ENCODE measurements at places on chromosomes 12 and 14.

GRCh38 chr12:49932023-49932422 lies 18.5 kb upstream of the AQP2 start:
- no peak for DNase-seq

DNA sequence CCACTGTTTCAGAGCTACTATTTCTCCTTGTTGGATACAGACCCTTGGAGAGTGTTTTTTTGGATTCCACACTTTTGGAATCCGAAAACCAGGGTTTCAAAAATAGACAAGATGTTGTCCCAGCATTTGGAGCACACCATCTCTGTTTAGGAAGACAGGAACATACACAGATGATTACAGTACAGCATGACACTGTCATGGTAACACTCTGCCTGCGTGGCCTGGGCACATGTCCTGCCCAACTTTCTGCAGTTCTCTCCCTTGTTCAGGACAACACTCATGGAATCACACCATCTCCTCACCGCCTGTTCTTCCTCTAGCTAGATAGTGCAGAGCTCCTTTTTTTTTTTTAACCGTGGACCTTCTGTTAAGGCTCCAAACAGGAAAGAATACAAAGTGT lies 369.2 kb downstream of the PDZRN4 start:
- no peak for DNase-seq

GRCh38 chr14:74313601-74314000 lies 10.9 kb upstream of the ABCD4 start:
- DNase-seq, result no peak

- no peak for DNase-seq
Measured at GRCh38 chr14:20429801-20430669, 5.9 kb downstream of the KLHL33 start.

DNA sequence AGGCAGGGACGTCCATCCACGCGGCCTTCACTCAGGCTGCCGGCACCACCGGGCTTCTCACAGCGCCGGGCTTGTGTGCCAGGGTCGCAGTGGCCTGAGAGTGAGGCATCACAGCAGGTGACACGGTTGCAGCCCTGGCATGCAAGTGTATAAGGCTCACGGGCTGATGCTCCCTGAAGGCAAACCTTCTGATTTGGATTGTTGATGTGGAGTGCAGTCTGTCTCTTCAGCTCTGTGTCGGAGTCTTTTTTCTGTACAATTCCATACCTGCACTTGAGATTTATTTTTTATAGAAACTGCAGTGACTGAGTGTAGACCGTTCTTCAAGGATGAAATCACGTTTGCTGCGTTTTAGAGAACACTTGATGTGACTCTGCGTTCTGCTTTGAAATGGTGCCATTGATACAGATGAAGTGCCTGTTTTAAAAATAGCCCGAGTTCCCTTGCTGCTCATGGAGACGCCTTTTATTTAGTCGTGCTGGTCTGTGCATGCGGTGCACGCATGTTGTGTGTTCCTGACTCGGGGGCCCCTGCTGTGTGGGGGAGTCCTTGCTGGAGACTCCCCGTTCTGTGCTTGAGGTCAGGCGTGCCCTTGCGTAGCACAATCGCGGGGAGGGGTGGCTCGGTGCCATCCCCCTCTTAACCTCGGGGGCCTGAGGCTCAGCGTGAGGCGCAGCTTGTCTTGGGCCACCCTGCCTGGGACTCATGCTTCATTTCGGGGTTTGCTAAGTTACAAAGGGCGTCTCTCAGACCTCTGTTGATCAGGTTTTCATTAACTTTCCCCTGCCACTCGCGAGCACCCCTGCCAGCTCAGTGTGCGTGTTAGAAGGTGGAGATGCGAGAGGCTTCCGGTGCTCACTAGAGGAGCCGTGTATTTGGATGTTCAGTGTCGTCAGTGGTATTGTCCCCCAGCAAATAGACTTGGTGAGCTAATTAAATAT lies 21.6 kb upstream of the AMN start:
- DNase-seq, result no peak

- no peak for DNase-seq
Measured at GRCh38 chr14:63322897-63323573, 4.3 kb upstream of the GPHB5 start.

DNA sequence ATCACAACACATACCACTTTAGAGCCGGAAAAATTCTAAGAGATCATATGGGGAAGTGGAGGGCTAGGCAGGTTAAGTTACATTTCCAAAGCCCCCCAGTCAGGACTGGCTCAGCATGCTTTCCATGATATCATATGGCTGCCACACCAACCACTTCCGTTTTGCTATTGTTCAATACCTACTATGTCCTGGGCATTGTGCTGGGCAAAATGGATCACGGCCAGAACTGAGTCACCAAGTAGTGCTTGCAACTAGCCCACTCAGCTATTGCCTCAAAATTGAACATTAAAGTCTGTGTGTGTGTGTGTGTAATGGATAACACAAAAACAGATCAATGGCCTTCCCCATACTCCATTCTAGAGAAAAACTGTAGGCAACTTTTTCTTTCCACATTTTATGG lies 22.7 kb downstream of the WIF1 start:
- DNase-seq, result no peak

DNA sequence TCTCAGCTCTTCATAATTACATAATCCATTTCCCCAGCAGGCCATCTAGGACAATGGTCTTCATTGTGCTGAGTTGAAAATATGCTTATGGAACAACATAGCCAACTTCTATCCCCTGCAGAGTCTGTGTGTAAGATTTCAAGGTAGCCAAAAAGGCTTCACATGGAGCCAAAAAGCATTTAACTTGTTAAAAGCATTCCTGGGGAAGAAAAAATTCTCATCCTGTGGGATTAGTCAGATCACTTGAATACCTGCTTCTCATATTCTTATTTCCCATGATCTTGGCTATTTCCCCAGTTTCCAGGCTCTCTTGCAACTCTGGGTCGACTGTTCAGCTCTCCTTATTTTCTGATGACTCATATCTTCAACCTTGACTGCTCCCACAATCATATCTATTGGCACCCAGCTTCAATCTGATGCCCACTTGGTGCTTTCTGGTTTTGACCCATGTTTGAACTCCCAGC lies 178.9 kb downstream of the KLHL28 start:
- no peak for DNase-seq

DNA sequence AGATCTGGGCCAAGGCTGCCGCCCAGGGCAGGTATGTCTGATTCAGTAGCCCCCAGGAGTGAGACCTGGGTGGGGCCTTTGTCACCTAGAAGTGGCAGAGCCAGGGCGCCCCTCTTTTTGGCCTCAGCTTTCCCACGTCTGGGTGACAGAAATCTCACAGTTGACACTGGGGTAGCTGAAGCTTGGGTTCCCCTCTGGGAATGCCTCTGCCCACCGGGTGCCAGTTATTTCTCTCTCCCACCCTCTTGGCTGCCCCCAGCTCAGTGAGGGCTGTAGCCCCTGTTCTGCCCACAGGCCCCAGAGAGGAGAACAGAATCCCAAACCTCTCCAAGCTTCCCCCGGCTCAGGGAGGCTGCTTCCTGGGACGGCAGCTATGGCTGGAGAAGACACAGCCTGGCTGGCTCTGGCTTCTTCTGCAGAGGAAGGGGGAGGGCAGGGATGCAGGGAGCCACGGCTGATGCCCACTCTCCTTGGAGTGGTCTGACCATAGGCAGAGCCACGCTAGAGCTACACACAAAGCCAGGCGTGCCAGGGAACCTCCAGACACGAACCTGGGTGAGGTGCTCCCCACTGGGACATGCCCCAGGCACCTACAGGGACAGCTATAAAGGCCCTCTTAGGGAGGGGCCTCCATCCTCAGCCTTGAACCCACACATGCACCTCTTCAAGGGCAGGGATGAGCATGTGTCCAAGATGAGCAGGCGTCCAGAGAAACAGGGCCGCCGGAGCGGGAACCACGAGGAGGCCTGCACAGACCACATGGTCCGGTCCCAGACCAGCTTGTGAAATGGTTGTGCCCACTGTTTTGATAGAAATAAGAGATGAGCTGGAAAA lies 51.7 kb downstream of the BEGAIN start:
- DNase-seq, result no peak

GRCh38 chr12:100329800-100330199 lies 27.1 kb upstream of the SLC17A8 start:
- no peak for DNase-seq

GRCh38 chr12:114414031-114414865 lies 8.3 kb upstream of the TBX5 start:
- no peak for DNase-seq

DNA sequence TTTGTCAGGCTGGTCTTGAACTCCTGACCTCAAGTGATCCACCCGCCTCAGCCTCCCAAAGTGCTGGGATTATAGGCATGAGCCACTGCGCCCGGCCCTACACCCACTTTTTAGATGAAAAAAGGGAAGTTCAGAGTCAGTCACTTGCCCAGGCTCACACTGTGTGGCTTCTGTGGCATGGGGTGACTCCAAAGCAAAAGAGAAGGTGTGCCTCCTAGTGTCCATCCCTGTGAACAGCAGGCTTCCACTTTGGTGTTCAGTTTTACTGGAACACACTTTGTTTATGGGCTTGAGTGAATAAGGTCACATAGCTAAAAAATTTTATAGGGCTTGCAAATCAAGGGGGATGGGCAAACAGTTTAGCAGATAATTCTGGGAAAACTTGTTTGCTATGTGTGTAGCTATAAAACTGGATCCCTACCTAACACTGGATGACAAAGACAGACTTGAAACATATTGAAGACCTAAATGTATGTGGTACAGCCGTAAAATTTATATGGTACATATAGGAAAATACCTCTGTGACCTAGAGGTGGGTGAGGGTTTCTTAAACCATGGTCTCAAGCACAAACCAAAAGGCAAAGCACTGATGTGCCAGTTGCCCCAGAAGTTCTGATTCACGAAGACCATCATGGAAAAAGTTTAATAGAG lies 54.9 kb downstream of the EID3 start:
- peak; percentile 40 for DNase-seq

DNA sequence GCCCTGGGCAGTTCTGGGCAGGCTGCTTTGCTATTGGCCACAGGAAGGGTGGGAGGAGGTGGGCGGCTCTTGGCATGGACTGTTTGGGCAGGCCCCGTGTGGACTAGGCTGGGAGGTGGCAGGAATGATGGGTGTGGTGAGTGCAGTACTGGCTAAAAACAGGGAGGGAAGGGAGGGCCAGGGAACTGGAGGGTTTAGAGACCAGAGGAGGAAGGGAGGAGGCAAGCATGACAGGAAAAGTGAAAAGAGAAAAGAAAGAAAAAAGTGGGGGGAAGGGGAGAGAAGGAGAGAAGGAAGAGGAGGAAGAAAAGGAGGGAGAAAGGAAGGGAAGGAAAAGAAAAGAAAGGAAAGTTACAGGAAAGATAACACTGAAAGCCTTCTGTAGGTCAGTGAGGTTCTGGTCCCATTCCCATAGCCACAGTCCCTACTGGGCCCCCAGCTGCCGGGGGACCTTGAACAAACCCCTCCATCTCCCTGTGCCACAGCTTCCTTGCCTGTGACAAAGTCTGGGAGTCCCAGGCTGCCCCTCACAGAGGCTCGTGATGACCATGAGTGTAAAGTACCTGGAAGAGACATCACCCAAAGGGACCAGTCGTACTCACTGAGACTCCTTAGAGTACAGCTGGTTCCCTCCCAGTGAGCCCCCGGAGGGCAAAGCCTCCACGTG lies 1.1 kb upstream of the C14orf132 start:
- DNase-seq, result no peak

GRCh38 chr12:6532051-6532926 lies 2.0 kb upstream of the GAPDH start:
- DNase-seq, result peak; percentile 95

DNA sequence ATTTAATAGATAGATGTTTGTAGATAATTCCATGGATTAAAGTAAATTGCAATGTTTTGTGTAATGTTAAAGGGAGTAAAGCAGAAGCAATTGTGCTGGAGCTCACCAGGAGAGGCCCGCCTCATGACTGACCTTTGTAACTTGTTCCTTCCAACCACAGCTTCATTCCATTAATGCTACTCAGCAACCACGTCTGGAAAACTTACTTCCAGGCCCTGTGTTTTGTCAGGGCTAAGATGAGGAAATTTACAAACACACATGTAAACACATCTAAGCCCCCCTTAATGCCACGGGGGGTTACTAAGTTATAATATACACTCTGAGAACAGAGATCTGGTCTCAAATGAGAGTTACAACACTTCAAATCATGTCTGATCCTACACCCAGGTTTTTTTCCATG lies 12.4 kb downstream of the LUM start:
- DNase-seq, result peak; percentile 72

GRCh38 chr14:93688239-93688666 lies 100.0 kb downstream of the PRIMA1 start:
- no peak for DNase-seq

- no peak for DNase-seq
Measured at GRCh38 chr14:21199611-21200560, 44.0 kb upstream of the OR5AU1 start.

GRCh38 chr14:23580152-23580926 lies 1.7 kb upstream of the JPH4 start:
- no peak for DNase-seq

GRCh38 chr14:61264010-61264571 lies 17.0 kb downstream of the TMEM30B start:
- no peak for DNase-seq

DNA sequence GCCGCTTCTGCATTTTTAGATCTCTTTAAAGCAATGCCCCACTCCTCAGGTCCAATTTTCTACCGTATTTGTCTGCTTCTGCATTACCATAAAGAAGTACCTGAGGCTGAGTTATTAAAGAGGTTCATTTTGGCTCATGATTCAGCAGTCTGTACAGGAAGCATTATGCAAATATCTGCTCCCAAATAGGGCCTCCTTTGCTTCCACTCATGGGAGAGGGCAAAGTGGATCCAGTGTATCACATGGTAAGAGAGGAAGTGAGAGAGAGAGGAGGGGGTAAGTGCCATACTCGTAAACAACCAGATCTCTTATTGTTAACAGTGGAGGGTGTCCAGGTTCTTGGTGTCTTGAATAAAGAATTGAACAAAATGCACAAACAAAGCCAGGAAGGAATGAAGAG lies 316.1 kb upstream of the SEL1L start:
- DNase-seq, result no peak

- no peak for DNase-seq
Measured at GRCh38 chr12:131871677-131872076, 22.7 kb upstream of the ULK1 start.

Measured in HS-27A (cell line).